ENCODE measurements at places on chromosomes 1 and 21.

DNA sequence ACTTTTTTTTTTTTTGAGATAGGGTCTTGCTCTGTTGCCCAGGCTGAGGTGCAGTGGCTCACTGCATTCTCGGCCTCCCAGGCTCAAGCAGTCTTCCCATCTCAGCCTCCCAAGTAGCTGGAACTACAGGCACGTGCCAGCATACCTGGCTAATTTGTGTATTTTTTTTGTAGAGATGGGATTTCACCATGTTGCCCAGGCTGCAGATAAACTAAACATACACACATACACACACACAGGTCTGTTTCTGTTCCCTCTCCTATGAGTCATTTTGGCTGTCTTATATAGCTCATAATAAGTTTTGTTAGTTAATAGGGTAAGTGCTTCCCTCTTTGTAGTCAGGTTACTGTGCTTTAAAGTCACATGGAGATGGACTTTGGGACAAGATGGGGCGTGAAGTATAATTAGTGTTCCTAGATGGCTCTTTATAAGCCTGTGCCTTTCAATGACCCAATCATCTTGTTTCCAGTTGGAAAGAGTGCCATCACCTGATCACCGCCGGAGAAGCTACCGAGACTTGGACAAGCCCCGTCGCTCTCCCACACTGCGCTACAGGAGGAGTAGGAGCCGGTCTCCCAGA, 9.1 kb downstream of the PRPF38A start:
- no peak for DNase-seq

DNA sequence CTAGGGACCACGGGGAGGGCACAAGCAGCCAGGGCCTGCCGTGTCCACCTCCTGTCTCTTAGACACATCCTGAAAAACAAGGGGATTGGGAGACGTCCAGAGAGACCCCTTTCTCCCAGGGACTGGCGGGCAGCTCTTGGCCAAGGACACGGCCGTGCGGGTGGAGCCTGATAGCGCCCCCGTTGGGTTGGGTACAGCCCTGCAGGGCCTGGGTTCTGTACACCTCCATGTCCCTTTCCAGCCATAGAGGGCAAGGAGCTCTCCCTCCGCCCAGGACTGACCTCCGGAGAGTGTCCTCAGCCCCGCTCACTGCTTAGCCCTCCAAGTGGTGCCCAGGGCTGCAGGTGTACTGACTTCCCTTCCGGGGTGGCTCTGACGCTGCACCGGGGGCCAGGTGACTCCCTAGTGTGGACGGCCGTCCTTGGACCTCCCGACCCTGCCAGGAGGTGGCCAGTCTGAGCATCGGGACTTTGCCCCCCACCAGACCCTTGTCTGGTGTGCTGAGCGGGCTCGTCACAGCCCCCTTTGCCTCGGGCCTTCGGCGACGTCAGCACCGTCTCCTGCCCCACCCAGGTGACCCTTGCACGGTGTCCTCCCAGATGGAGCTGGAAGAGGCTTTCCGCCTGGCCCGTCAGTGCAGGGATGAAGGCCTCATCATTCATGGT, 5.8 kb downstream of the PRKCZ start:
- DNase-seq, result no peak

GRCh38 chr1:45619149-45619921, 4.5 kb downstream of the CCDC17 start:
- no peak for DNase-seq

DNA sequence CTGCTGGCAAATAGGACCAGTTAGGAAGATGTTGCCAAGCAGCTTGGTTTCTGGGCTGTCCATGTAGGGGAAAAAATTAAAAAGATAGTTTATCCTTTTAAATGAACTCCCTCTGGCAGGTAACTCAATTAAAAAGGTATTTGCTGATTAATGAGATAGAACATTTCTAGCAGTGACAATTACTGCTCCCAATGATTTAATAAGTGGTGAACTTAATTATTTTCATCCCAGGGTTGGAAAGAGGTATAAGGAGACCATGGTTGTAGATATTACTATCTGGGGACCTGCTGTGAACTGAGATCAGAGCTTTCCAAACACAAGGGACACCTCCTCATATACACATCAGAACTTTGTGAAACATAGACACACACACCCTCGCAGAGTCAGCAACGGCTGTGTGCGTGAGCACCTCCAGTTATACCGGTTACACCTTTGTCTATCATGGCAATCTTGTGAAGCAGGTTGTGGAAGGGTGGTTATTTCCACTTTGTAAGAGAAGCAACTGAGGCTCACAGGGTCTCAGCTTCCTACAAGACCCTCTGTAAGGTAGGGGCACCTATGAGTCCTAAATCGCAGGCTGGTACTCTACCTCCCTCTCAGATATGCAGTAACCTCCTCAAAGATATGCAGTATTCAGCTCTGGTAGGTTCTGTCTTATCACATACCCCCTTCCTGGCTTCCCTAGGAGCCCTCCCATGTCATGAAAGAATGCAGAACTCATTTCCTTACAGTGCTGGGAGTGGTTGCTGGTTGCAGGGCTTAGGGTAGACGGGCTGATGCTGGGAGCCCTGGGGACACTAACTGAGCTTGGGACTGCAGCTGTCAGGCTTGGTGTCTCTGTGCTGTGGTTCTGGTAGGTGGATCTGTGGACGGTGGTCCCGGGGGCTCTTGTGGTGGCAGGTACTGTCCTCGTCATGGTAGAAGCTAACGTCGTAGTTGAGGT, 18.5 kb upstream of the MAGOH start:
- no peak for DNase-seq

- DNase-seq, result no peak
These were observed 340.3 kb downstream of the BRINP2 start for GRCh38 chr1:177511036-177511435.

DNA sequence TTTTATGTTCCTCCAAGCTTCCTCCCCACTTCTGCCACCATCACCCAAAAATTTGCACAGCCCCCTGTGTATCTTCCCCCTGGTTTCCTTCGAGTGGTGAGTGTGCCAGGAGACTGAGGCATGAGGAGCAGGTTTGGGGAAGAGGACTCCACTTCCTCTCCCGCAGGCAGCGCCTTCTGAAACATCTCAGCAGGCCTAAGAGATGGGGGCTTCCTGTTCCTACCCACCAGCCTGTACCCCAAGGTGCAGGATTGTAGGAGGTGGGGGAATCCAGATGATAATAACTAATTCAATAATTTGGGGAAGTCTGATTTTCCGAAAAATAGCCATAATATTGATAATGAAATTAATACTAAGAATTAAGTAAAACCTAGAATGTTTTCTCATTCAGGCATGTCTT, 62.4 kb downstream of the RHBG start:
- no peak for DNase-seq

Measured in memory B cell (primary cell).